ENCODE measurements at places on chromosomes 16 and 17. TPM values are rescaled to one million over a fixed set of nuclear protein-coding genes. Genes with fewer than 3 reads are reported as not detected.

EVI2B gene
- 18.7 TPM for total RNA-seq

DNA sequence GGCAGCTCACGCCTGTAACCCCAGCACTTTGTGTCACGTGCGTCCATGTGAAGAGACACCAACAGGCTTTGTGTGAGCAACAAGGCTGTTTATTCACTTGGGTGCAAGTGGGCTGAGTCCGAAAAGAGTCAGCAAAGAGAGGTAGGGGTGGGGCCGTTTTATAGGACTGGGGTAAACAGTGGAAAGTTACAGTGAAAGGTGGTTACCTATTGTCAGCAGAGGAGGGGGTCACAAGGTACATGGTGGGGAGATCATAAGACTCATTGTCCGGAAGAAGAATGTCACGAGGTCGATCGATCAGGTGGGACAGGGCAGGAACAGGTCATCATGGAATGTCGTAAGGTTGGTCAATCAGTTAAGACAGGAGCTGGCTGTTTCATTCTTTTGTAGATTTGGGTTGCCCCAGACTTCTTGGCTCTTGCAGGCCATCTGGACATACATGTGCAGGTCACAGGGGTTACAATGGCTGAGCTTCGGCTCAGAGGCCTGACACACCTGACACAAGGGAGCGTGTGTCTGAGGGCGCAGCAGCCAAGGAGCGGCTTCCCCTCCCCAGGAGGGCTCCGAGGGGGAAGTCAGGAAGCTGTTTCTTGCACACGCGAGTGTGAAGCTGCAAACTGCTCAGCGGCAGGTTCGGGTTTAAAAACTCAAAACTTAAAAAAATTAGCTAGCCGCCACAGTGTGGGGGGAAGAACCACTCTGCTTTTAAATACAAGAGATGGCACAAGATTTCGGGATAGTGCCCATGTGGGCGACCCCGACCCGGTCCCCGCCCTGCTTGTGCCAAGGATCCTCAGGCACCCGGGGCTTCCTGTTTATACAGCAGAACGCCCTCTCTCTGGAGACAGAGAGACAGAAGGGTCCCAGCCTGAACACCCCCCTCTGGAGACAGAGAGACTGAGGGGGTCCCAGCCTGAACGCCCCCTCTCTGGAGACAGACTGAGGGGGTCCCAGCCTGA lies 12.4 kb upstream of the TEX19 start:
- no peak for DNase-seq

KRT222 gene
- not detected for total RNA-seq

DNA sequence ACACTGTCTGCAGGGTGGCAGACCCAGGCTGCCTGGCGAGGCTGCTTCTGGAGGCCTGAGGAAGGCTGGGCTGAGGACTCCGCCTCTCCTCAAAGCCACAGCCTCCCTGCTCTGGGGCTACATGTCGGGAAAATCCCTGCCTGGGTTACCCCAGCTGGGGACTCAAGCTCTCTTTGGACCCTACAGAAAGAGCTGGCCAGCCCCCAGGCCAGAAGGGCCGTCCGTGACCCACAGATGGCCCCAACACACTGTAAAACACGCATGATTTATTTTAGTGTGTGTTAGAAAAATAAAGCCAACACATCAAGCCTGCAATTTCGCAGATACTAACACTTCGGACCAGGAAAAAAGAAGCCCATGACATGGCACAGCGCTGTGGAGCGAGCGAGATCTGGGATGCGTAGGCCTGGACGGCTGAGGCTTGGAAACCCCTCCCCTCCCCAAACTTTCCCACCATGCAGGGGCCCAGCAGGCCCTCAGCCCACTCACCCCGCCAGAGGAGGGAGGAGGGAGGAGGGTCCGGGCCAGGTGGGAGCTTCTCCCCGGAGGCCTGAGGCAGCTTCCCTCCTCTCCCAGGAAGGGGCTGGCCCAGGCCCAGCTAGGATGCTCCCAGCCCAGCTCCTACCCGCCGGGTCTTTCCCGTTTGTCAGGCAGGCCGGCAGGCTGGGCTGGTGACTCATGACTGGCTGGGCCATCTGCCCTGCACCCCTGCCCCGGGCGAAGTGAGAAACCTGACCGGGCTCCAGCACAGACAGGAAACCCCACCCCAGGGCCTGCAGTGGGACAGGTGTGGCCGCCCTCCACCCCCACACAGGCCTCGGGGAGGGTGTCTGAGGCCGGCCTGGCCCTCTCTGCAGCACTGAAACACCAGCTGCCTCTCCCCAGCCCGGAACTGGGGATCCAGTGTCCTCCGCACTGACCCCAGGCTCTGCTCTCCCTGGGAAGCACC lies 34.1 kb upstream of the SLC38A10 start:
- no peak for DNase-seq

GRCh38 chr17:48791128-48792032 lies 25.6 kb downstream of the TTLL6 start:
- peak; percentile 73 for DNase-seq

- DNase-seq: no peak
Measured at GRCh38 chr17:59627274-59627673, 7.6 kb downstream of the CLTC start.

CCL16 gene
- not detected for total RNA-seq

- no peak for DNase-seq
Measured at GRCh38 chr16:13835935-13836730, 83.8 kb upstream of the ERCC4 start.

DNA sequence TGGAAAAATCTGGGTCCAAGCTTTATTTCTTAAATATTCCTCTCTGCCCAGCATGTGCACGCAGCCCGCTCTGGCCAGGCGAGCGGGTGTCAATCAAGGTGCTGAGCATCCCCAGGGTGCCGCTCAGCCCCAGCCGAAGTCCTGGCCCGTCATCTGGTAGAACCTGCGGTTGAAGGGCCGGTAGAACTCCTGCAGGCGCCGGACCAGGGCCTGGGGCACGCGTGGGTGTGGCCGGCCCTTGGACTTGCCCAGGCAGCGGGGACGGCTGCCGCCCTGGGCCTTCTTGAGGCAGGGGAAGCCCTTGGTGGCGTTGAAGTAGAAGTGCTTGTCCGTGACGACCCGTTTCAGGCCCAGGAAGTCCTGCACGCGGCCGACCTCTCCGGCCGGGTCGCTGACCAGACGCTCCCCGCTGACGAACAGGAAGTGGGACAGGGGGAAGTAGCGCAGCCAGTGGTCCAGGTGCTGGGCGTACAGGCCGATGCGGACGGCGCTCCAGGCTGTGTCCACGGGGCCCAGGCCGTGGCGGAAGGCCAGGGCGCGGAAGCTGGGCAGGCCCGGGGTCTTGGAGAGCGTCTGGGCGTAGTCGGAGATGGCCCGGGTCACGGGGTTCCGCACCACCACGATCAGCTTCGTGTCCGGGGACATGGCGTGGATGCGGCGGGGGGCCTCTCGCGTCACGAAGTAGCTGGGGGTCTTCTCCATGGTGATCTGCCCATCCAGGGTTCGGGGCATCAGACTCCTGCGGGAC lies 6.6 kb downstream of the HS3ST6 start:
- DNase-seq: no peak

GRCh38 chr16:1019231-1020090 lies 37.9 kb downstream of the SOX8 start:
- no peak for DNase-seq

DNA sequence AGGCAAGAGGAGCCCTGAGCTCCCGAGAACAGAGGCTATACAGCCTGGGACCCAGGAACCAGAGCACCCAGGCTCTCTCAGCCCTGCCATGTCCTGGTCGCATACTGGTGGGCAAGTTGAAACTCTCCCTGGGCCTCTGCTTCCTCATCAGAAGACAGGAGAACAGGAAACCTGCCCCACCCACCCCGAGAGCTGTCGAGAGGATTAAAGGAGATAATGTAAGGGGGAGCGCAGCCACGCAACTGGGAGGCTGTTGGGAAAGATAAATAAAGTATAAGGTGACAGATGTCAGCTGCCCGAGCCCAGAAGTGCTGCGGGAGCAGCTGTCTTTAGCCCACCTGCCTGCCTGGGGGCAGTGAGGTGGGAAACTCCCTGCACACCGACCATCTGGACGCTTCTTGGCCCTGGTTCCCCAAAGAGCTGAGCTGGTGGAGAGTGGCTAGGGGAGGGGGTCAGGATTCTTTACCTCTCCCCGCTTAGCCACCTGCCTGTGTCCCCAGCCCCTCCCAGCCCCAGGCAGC lies 6.8 kb downstream of the KIF19 start:
- DNase-seq: no peak

DNA sequence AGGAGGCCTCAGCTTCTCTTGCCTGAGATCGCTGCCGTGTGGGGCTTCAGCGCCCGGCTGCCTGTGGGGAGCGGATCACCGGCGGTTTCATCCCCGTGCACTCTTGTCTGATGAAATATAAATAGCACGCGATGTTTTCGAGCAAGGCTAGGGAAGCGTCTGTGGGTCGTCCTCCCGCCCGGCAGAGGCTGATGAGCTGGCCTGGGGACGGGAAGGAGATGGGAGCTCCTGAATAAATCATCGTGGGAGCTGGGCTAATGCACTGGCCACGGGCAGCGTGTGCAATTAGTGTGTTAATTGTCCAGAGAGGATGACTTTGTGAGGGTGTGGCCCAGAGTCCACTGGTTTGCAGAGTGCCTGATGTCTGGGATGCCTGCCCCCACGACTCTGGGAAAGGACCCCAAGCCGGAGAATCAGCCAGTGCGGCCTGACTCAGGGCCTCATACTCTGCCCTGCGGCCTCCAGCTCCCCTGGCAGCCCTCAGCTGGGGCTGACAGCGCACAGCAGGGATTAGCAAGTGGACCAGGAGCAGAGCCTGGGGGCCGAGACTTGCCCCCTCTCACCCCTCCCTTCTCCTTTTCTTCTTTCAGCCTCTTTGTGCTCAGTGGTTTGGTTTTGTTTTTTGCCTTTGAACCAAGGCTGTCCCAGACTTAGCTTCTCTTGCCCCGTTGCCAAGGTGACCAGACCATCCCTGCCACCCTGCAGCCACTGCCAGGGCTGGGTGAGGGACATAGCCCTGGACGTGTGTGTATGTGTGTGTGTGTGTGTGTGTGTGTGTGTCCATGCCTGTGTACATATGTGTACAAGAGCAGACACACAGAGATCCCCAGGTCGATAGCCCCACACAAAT lies 21.4 kb downstream of the KCNJ12 start:
- DNase-seq: no peak

DNA sequence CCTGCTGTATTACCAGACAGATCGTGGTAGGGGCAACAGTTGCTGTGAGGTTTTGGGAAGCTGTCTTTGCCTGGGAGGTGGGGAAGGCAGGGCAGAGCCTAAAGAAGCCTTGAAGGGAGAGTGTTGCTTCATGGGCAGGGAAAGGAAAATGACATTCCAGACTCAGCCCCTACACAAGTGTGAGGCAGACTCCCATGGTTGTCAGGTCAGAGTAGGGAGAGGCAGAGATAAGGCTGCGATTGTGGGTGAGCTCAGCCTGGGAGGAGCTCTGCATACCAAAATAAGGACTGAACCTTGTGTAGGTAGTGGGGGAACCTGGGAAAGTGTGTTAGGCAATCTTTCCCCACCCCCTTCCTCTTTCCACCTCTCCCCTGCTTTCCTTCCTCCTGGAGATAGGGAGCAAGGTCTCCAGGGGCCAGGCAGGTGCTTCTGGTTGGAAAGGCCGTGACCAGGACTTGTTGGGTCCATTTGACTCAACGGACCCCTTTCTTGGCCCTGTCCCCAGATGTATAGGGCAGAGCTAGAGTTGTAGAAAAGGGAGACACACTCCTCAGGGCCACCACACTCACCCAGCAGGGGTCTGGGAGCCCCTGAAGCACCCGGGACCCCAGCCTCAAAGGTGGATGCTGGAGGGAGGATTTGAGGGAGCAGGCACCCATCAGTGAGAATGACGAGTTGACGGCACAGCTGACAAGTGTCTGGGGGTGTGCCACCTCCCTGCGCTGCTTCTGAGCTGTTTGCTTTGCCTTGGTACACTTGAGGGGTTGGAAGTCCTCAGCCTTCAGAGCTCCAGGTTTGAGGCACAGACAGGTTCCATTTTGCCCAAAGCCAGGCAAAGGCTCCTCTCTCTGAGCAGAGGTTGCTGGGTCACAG lies 18.5 kb upstream of the TOB1 start:
- DNase-seq: no peak

GRCh38 chr16:89722392-89723278 lies 1.3 kb downstream of the ZNF276 start:
- DNase-seq: peak; percentile 93

- peak; percentile 71 for DNase-seq
Measured at GRCh38 chr16:24721830-24722238, 7.6 kb upstream of the TNRC6A start.

TLCD2 gene
- 0.14 TPM for total RNA-seq

KCTD5 gene
- total RNA-seq: 57.0 TPM

- no peak for DNase-seq
Measured at GRCh38 chr17:17950806-17951205, 21.4 kb downstream of the TOM1L2 start.

DNA sequence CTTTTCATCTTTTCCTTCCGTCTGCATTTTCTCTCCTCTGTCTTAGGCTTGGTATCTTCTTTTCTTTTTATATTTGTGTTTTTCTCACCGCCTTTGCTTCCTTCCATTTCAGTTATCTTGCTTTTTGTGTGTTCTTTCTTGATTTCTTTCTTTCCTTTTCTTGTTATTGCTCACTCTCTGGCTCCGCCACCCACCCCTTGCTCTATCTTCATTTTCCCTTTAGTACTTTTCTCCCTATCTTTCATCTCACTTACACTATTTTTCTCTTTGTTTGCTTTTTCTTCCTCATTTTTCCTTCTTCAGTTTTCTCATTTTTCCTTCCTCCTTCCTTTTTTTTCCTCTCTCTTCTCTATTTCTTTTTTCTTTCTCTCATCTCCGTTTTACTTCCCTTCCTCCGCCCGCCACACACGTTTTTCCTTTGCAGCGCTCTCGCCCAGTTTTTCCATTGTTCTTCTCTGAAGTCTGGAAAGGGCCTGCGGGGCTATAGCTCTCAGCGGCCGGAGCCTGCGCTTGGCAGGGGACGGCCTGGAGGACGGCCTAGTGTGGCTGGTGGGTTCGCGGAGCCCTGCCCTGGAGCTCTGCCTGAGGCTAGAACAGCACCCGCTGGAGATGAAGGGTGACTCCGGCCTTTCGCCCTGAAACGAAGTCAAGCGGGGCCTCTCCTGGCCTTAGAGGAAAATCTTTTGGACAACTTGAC lies 5.2 kb upstream of the HOXB13 start:
- DNase-seq: no peak

GRCh38 chr17:41672153-41672552 lies 16.5 kb upstream of the EIF1 start:
- no peak for DNase-seq

DNA sequence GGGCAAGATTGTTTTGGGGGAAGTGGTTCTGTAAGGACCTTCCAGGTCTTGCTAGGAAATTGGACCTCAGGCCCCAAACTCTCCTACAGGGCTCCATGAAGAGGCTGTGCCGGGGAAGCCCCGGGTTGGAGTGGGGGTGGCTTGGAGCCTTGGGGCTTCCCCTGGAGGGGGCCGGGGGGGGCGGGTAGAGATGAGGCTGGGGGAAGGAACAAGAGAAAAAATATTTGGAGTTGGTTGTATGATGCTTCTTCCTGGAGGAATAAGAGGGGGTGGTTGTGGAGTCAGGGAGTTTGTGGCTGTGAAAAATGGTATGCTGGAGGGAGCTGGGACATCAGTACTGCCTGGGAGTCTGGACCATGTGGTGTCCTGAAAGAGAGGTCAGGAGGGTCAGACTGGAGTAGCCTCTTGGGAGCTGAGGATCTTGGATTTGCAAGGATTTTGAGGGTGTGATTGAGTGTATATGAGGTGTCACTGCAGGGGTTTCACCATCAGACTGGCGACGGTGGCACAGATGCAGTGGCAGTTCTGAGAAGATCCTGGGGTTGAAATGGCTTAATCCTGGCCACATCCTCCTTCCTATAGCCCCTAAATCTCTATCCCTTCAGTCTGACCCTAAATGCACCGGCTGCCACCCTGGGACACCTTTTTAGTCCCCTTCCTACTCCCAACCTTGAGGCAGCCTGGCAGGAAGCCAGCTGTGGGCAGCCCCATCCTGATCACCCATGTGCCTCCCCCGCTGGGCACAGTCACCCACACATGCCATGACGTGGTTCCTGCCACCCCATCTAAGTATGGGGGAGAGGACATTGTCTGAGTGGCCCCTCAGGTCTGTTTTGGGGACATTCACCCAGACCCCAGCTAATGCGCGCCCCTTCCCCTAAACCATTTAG lies 10.9 kb downstream of the RARA start:
- DNase-seq: peak; percentile 82

All from activated CD4-positive, alpha-beta T cell treated with anti-CD3 and anti-CD28 coated beads, Interleukin-2, amount 10 ng/mL, durations not matched to agents 24 days and 14 days (primary cell).